ENCODE measurements at places on chromosomes 2 and 18.
A peak's percentile ranks its signal among the peaks of the same experiment; 100 is the strongest.

DNA sequence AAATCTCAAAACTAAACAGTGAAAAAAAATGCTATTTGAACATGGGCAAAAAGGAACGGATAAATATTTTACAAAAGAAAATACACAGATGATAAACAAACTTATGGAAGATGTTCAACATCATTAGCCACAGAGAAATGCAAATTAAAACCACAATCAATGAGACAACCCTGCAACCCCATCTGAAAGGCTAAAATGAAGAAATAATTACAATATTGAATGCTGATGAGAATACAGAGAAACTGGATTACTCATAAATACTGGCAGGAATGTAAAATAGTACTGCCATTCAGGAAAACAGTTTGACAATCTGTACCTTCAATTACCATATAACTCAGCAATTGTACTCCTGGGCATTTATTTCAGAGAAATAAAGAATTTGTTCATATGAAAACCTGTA lies 193.1 kb upstream of the UBE2E3 start:
- DNase-seq, result no peak

DNA sequence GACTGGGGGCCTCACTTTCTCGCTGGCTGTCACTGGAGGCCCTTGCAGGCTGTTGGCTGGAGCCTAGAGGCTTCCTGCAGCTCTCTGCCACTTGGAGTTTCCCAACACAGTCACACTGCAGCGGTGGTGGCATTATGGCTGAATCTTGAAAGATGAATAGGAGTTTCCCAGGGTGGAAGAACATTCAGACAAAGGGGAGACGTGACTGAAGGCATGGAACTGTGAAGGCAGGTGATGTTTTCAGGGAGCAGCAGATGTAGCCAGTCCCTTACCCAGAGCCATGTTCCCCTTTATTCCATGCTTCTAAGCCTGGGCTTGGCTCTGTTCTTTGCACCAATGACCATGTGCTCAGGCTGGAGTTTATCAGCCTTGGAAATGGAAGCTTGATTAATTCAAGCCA lies 106.7 kb upstream of the BOD1L2 start:
- DNase-seq, result no peak

DNA sequence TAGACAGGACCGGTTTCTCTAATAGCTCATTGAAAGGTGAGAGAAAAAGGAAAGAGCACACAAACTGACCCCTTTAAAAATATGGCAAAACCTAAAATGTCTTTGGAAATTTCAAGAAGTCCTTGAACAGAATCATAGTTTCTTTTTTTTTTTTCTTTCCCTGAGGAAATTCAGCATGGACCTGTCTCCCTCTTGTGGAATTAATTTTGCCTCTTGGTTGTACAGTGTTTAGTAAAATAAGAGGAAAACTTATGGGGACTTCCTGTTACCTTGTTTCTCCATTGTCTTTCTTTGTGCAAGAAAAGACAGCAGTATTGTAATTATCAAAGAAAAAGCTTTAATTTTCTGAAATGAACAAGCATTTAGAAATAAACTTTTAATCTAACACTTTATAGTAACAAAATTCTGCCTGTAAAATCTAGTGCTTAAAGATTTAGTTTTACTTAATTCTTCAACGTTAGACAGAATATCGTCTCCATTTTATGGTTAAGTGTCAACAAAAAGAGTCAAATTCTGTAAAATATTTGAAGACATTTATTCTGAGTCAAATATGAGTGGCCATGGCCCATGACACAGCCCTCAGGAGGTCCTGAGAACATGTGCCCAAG lies 176.3 kb upstream of the NABP1 start:
- no peak for DNase-seq

DNA sequence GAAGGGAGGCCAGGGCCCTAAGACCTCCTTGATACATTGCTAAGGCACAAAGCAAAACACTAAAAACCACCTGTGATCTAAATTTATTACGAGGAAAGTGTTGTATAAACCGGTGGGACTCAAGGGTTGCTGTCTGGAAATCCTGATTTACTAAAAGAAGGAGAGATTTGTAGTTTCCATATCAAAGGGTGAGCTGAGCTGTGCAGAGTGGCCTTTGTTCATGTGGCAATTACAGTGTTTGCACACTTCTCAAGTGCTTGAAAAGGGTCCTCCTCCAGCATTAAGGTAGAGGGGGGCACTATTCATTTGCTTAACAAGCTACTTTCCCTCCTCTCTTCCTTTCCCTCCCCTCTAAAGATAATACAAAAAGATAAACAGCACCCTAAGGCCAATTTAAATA lies 30.5 kb upstream of the ITGA4 start:
- DNase-seq, result no peak

DNA sequence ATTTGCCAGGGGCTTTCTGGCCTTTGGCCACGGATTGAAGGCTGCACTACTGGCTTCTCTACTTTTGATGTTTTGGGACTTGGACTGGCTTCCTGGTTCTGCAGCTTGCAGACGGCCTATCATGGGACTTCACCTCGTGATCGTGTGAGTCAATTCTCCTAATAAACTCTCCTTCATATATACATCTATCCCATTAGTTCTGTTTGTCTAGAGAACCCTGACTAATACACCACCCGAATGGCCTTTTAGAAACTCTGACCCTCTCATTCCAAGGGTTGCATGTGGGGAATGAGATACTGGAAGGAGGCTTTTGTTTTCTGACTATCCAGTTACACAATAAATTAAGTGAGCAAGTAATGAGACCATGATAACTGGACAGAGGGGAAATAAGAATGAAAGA lies 430.7 kb downstream of the CDH2 start:
- DNase-seq, result no peak

DNA sequence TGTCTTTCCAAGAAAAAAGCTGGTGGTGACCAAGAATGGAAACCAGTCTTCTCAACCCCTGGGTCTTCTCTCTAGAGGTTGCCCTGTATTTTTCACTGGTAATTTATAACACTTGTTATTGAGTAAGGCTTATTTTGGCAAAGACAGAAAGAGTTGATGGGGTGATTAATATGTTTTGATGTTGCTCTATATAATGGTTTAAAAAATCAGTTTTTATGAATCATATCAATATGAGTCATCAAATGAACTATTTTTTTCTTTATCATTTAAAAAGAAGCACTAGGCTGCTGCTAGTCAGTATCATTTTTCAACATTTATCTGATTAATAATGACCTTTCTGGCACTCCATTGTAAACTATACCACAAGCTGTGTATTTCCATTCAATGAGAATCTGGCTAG lies 1142.2 kb downstream of the LRP1B start:
- no peak for DNase-seq

GRCh38 chr2:235044501-235045271 lies 92.9 kb downstream of the SH3BP4 start:
- DNase-seq, result no peak

DNA sequence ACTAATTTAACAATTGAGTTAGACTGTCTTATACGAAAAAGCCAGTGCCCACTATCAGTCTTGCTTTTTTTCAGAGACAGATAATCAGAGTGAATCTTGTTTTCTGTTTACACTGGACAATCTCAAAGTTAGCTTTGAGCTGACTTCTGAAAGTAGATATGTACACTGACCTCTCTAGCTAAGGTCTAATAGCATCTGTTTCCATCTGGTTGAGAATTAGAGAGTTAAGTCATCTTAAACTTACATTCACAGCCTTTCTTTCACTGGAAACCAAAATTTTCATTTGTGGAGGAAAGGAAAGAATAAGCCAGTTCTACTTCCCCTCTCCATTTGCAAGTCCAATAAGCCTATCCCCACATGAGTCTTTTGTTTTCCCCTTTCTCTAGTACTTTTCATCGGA lies 89.3 kb downstream of the VRK2 start:
- DNase-seq, result no peak

DNA sequence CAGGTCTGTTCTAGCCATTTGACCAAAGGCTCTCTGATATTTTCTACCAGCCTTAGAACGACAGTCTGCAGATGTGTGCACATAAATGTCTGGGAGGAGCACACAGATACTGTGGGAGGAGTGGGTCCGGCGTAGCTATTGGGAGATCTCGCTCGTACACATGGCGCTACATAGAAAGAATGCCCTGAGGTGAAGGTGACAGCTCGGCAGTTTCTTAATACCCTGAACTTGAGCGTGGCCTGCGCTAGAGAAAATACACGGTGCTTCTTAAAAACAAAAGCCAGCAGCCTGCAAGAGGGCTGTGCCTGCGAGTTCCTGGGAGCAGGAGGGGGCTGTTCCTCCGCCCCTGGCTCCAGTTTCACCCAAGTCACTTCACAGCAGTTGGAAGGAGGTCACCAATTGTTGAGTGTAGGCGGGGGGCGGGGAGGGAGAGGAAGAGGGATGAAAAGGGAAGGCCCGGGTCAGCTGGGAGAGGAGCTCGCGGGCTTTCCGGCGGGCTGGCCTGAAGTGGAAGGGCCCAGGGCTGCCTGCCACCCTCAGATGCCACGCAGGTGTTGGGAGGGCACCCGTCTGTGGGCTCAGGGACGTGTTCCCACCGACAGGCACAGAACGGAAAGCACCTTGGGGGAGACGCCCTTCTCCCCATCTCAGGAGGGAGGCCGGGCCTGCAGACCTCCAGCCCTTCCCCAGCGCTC lies 124.7 kb upstream of the ZNF516 start:
- peak; percentile 65 for DNase-seq

DNA sequence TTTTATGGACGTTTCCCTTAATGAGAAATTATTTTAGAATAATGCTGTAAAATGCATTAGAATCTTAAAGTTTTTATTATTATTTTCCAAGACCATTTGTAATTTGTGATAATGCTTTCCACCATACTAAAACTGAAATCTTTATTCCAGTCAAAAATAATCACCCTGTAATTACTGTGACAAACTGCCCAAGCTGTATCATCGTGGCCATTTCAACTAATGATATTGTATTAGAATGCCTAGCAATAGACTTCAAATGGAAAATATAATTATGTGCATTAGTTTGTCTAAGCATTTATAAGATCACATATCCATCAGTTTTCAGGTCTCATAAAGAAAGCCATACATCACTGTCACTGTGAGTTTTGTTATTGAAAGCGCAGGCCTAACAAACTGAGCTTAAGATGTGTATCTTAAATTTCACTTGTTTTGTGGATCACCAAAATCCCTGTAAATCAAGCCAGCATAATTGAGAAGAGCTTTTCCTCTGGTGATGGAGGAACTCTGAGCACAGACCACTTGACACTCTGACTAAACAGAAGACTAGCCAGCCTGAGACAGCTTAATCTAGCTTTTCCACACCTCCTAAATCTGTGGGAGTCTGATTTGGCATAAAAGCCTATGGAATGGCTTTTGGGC lies 1312.2 kb upstream of the ACVR2A start:
- no peak for DNase-seq

GRCh38 chr2:11852526-11853196 lies 106.2 kb downstream of the LPIN1 start:
- no peak for DNase-seq

DNA sequence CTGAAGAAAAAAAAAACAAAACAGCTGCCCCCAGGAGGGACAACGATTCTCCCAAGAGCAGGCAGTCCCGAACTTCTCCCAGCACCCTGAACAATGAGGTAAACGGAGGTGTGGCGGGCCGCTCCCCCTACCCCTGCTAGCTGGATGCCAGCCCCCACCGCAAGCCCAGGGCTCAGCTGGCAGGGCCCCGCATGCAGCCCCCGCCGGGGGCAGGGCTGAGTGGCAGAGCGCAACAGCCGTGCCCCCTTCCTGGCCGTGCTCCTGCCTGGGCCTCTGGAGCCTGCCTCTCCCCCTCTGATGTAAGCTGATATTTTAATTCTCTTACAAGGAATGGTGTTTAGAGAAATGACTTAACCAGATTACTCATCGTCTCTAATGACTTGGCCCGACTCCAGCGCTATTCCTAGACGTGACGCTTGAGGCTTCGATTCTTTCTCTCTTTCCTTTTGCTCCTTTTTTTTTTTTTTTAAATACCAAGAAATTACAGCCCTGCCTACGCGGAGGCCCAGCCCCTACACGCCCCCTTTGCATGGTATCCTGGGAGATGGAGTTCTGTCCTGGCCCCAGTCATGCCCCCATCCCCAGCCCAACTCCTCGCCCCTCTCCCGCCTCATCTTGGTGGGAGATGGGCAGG lies 4.6 kb upstream of the ARID5A start:
- peak; percentile 68 for DNase-seq

DNA sequence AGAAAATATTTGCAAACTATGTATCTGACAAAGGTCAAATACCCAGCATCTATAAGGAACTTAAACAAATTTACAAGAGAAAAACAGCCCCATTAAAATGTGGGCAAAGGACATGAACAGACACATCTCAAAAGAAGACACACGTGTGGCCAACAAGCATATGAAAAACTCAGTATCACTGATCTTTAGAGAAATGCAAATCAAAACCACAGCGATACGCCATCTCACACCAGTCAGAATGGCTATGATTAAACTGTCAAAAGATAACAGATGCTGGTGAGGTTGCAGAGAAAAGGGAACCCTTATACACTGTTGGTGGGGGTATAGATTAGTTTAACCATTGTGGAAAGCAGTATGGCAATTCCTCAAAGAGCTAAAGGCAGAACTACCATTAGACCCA lies 64.3 kb upstream of the RBMS1 start:
- no peak for DNase-seq

DNA sequence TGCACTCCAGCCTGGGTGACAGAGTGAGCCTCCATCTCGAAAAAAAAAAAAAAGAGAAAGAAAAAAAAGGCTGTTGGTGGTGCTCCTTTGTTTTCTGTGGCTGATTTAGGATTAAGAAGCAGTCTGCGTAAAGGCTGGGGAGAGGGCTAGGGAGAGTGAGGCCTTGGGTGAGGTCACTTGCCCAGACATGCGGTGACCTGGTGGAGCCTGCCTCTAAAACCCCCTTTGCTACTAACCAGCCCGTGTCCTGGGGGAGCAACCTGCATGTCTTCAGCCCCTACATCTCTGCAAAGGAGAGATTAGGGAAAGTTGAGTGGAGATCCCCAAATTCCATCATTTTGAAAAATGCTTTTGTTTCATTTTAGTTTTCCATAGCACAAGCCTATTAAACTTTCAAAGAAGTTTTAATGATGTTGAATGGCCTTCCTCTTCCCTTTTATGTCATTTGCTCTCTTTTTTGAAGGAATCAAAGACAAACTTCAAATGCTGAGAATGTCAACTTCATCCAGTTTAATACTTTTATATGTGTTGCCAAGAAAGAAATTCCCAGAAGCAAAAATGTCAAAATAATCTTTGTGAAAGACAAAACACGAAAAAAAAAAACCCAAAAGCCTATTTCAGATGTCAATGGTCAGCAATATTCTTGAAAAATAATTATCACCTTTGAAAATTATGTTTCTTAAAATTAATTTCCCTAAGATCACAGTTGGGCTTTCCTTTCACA lies 38.9 kb upstream of the RALBP1 start:
- DNase-seq, result no peak
